AG09309 (cell line): ENCODE measurements at places on chromosomes 4 and X.

GRCh38 chr4:186887291-186887700 lies 163.6 kb upstream of the FAT1 start:
- DNase-seq: no peak

DNA sequence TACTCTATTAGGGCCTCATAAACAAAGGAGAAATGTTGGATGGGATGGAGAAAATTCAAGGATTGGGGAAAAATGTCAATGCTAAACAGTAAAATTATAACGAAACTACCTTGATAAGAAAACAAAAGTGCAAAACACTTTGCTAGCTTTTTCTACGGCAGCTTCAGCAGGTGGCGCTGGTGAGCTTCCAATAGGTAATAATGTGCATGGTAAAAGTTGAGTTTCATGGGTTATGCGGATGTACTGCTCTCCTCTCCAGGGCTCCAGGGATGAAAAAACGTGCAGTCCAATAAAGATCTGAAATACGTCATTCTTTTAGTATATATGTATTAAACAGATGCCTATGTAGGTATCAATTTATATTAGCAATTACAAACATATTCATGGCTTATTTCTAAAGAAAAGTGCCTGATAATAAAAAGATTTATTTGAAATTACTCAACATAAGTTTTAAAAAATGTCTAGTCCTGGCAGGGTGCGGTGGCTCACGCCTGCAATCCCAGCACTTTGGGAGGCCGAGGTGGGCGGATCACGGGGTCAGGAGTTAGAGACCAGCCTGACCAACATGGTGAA lies 239.6 kb downstream of the GRXCR1 start:
- DNase-seq: no peak

- no peak for DNase-seq
These were observed 85.9 kb upstream of the FAM47A start for GRCh38 chrX:34218063-34218462.

- no peak for DNase-seq
These were observed 14.7 kb upstream of the C1QTNF7 start for GRCh38 chr4:15413010-15413622.

GRCh38 chrX:16496175-16496574 lies 153.8 kb upstream of the S100G start:
- DNase-seq: no peak

- peak; percentile 41 for DNase-seq
These were observed at the start of gene IGBP1 for GRCh38 chrX:70133303-70134115. Gene IGBP1, plus strand, starts transcription at chrX:70133447. Its CDS starts 501 bp downstream, at chrX:70133948.

DNA sequence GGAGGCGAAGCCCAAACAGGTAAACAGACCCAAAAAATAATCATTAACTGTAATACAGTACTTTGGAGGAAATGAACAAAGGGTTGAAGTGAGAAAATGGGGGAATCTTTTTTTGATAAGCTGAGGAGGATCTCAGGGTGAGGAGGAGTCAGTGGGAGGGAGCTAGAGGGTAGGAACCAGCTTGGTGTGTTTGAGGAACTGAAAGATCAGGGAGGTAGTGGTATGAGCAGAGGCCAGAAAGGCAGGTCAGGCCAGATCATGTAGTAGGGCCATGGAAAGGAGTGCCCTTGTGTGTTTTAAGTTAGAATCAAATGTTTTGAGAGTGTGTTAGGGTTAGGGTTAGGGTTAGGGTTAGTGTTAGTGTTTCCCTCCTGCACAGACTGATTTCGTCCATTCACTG lies 48.8 kb downstream of the PPP2R2C start:
- no peak for DNase-seq

DNA sequence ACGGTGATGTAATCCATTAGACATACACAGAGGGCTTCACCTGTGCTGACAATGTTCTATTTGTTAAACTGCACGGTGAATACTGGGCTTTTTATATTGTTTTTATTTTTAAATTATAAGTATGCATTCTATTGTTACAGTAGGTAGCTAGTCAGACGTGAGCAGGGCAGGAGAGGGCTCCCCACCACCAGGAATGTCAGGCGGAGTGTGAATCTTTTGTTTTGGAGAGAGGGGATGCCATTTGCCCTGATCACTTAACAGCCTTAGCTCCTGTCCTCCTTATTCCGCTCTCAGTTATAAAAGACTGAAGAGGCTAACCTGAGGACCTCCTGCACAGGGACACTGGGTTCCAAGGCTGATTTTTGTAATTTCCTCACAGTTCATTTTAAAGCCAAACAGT lies 151.6 kb upstream of the TAPT1 start:
- no peak for DNase-seq

GRCh38 chrX:102765809-102766208 lies 45.3 kb downstream of the GPRASP3 start:
- DNase-seq: peak; percentile 23

DNA sequence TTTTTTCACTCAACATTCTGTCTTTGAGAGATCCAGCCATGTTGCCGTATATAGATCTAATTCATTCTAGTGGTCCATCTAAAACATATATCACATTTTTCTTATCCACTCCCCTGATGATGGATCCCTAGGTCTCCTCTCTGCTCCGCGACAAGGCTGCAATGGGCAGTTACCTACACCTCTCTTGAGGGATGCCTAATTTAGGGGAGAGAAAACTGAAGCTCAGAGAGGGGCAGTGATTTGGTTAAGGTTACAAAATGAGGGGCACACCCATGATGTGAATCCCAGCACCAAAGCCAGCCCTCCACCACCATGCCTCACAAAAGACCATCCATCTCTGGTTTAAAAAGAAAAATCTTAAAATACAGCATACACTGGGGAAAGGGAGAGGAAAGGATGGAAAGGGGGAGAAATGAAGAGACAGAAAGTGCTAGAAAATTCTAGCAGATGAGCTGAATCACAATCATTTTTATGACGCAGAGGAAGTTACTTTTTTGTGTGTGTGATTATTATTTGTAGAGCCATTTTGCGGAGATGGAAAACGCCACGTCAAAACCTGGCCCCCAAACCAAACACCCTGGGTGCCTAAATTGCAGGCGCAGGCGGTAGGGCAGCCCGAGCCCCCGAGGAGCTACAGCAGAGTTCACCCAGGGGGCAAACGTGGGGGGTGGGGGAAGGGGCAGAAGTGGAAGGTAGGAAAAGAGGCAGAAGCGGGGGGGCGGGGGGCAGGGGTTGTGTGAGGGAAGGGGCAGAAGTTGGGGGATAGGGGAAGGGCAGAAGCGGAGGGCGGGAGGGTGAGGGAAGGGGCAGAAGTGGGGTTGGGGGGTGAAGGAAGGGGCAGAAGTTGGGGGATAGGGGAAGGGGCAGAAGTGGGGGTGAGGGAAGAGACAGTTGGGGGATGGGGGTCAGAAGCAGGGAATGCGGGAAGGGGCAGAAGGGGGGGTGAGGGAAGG lies 1.3 kb upstream of the TSPYL2 start:
- DNase-seq: no peak

DNA sequence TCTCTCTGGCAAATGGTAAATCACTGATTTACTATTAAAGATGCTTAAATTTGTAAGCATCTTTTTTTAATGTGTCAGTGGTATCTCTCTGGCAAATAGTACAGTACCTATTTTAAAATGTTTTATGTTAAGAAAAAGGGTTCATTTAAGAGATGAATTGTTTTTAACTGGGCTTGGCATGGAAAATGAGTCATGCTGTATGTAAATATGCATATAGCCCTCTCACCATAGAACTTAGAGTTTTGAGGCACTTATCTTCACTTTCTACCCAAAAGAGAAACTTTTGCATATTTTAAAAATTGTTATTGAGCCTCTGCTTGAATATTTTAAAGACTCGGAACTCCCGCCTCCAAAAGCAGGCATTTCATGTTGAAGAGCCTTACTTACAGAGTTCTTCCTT lies 37.9 kb downstream of the KLHL34 start:
- no peak for DNase-seq

- no peak for DNase-seq
These were observed 183.3 kb downstream of the SH3KBP1 start for GRCh38 chrX:19704132-19704531.

DNA sequence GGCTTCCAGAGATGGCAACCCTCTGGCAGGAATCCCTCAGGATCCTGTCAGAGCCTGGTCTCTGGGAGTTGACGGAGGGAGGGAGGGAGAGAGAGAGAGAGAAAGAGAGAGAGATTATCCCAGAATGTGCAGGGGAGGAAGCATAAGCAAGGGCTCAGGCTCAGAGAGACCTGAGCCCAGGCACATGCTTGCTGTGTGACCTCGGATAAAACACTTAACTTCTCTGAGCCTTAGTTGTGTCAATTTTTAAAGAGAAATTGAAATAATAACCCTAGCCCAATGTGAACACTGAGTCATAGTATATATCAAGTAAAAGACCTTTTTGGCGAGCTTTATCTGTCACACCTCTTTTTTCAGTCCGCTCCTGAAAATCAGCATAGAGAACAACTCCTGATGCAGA lies 473 bp upstream of the USP51 start:
- DNase-seq: no peak

GRCh38 chr4:68907245-68907644 lies 44.4 kb downstream of the UGT2A3 start:
- DNase-seq: no peak

GRCh38 chr4:136002316-136002715 lies 1530.0 kb downstream of the PCDH18 start:
- no peak for DNase-seq

DNA sequence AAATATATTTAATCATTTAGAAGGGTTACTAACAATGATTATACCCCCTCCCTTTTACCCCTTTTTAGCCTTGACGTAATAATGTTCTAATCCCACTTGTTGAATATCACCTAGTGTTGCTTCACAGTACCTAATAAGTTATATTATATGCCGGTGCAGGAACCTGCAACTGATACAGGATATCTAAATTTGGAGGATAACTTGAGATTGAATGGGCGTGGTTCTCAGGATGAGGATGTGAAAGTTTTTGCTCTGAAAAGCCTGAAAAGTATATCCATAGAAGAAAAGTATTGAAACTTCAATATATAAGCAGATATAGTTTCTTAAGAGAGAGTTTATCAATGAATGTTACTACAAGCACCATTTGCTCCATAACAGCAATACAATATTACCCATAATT lies 59.8 kb downstream of the ZNF711 start:
- DNase-seq: no peak

- DNase-seq: no peak
These were observed 121.3 kb downstream of the NWD2 start for GRCh38 chr4:37365888-37366287.

DNA sequence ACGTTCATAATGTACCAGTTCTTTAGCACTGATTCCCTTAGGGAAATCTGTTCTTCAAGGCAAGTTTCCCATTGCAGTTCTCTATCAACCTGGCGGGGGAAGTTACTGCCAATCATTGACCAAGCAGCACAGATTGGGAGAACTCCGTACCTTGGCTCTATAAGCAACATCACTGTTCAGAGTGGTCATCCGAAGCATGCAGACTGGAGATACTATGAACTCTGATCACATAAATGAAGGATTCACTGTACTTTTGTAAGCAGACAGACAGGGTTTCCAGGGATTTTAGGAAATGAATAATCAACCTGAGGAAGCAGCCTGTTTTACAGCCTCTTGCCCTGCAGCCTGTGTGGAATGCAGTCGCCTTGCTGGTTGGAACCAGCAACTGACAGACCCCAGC lies 63.8 kb upstream of the WWC2 start:
- DNase-seq: no peak

- DNase-seq: no peak
These were observed 99.8 kb downstream of the PPA2 start for GRCh38 chr4:105374071-105374470.

GRCh38 chrX:57313583-57314215 lies 27.2 kb downstream of the FAAH2 start:
- DNase-seq: no peak

- DNase-seq: no peak
These were observed 97.8 kb downstream of the SHROOM3 start for GRCh38 chr4:76532805-76533204.

DNA sequence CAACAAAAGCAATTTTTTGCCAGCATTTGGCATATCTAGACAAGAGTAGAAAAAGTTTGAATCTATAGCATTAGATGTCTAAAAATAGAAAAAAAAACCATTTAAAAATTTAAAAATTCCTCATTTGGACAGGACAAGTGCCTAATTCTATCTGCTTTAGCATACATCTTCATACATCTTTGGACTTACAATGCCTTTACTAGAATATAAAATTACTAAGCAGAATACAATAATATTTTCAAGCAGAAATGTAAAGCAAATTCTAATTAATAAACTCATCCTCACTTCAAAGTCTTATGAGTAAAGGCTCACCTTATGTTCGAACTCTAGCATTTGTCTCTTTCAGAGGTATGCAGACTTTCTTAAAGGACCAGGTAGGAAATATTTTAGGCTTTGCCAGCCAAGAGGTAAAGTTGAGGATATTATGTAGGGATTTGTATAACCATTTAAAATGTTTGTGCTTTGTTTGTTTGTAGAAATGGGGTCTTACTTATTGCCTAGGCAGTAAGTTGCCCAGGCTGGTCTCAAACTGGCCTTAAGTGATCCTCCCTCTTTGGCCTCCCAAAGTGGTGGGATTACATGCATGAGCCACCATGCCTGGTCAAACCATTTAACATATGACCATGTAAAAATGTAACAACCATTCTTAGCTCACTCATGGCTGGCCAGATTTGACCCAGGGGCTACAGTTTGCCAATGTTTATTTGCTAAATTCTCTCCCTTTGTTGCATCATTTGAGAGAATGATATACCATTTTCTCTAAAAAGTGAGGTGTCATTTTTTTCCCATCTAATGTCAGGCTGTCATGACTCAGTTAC lies 29.1 kb downstream of the UGDH start:
- no peak for DNase-seq

DNA sequence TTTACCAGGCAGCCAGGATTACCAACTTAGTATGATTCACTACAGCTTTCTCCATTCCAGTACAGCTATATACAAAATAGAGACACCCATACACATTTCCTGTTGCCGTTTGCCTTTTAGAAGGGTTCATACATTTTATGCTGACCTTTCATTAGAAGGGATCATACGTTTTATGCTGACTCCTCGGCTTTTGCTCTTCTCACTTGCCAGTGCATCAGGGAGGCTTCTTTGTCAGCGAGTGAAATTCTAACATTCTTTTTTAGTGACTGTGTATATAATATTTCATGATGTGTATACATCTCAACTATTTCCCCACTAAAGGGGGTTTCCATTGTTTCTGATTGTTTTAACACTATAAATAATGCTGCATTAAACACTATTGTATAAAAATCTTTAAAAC lies 552.6 kb downstream of the TRIML1 start:
- DNase-seq: no peak

DNA sequence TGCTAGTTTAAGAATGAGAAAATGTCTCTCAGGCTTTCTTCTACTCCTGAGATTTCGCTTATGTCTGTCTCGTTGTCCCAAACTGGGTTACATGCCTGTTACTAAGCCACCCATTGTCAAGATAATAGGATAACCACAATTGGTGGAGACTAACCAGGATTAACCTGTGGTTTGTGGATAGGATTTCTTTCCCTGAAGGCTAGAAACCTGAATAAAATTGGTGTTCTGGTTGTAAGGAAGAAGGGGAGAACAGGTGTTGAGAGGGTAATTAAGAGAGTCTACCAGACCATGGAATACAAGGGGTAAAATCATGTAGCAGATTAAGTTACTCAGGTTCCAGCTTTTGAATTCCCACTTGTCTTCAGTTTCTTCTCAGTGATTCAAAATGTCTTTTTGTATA lies 225.4 kb downstream of the CPE start:
- no peak for DNase-seq

GRCh38 chr4:62740296-62740695 lies 1540.2 kb downstream of the ADGRL3 start:
- no peak for DNase-seq
